ENCODE measurements at places on chromosomes 1 and 21. TPM values are rescaled to one million over a fixed set of nuclear protein-coding genes. Genes with fewer than 3 reads are reported as not detected.

DNA sequence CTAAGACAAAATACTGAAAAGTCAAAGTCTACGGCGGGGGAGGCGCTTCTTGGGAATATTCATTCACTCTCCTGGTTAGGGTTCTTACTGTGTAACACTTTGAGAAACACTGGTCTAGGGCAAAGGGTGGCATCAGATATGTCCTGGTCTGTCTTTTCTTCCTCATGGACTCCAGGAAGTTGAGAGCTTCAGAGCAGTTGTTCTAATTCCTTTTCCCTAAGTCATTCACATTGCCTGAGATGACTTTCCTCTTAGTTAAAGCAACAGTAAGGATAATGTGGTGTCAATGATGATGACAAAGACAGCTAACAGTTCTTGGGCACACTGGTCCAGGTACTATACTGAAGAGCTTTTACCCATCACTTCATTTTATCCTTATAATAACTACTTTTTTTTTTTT, 27.0 kb downstream of the FGGY start:
- no peak overlapping the region for H3K4me3 ChIP-seq
- H3K27ac ChIP-seq: no peak overlapping the region
- no peaks in the 10 kb centered on the region for H3K4me1 ChIP-seq
- no peaks in the 10 kb centered on the region for H3K36me3 ChIP-seq
- H3K27me3 ChIP-seq: no peaks in the 10 kb centered on the region

Gene TMEM63A
- 199 TPM for total RNA-seq

DNA sequence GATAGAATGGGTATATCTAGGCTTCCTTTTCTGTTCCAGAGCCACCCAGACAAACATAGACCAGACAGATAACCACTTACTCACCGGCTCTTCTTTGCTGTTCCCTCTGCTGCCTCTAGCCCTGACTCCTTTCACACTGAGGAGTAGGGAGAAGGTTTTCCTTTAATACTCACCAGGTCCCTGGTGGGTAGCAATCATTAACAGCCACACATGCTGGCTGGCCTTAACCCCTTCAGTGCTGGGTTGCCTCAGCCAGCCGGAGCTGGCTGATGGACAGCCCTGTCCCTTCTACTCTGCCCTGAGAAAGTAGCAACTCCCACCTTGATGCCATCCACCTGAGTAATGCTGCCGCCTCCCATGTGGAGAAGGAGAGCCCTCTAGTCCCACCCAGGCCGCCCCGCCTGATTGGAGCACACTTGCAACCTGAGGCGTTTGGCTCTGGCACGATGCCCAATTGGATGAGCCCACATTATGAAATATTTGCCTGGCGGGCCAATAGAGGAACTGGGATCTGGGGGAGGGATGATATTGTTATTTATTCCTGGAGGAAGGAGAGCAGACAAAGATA, 71.6 kb downstream of the PLEKHA6 start:
- peaks cover 28% of the 10 kb centered on the region for H3K4me1 ChIP-seq
- no peak for DNase-seq
- no peak overlapping the region for H3K4me3 ChIP-seq
- no peaks in the 10 kb centered on the region for H3K36me3 ChIP-seq
- no peak overlapping the region for H3K27ac ChIP-seq

Gene DYNLT5
- not detected for total RNA-seq

DNA sequence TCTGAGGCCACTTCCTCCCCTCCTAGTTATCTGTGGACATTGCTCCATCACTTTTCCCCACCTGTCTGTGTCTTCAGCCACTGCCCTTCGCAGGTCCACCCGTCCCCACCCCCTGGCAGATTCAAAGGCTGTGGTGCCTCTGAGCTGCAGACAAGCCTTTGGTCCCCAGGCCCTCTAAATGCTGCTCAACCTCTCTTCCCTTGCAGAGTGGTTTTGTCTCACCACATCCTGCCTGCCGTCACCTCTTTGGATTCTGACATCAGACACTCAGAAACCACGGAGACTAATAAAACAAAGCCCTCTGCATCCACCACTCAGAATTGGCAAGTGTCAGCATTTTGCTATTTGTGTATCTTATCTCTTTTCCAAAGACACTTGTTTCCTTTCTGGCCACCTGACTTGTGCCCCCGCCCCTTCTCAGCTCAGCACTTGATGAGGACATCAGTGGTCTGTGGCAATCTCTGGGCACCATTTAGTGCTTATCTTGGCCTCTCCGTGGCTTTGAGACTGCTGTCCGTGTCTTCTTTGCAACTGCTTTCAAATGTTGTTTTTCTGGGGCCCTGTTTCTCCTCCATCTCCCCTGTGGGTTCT, 7.7 kb downstream of the CNIH3 start:
- peaks cover 33% of the 10 kb centered on the region for H3K4me1 ChIP-seq
- H3K27ac ChIP-seq: peak overlapping the region; percentile 54
- DNase-seq: peak; percentile 57
- no peaks in the 10 kb centered on the region for H3K36me3 ChIP-seq

GRCh38 chr1:6086358-6086757, 40.7 kb downstream of the KCNAB2 start:
- H3K36me3 ChIP-seq: peaks cover 58% of the 10 kb centered on the region
- no peaks in the 10 kb centered on the region for H3K27me3 ChIP-seq
- no peaks in the 10 kb centered on the region for H3K4me1 ChIP-seq
- no peak for DNase-seq
- H3K27ac ChIP-seq: no peak overlapping the region

- peaks cover 3% of the 10 kb centered on the region for H3K36me3 ChIP-seq
- no peak overlapping the region for H3K4me3 ChIP-seq
- H3K4me1 ChIP-seq: peaks cover 54% of the 10 kb centered on the region
- no peak for DNase-seq
- no peak overlapping the region for H3K27ac ChIP-seq
These were observed 7.5 kb downstream of the DYRK1A start for GRCh38 chr21:37374027-37374426.

DNA sequence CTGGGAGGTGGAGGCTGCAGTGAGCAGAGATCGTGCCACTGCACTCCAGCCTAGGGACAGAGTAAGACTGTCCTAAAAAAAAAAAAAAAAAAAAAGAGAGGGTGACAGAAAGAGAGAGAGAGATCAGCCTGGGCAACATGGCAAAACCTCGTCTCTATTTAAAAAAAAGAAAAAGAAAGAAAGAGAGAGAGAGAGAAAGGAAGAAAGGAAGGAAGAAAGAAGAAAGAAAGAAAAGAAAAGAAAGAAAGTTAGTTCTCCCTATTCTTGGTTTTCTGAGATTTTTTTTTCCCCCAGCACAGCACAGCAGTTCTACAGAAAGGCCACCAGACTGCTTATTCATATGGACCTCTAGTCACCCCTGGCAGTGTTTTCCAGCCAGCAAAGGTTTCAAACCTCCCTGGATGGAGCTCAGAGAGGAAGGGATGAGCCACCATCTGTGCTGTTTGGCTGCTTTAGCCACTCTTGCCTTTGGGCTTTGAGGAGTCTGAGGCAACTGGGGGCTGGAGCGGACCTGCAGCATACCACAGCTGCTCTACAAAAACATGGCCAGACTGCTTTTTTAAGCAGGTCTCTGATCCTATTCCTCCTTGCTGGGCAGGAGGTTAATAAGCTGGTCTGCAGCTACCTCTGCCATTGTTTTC, 10.6 kb downstream of the S100A6 start:
- H3K27me3 ChIP-seq: no peaks in the 10 kb centered on the region
- DNase-seq: peak; percentile 2
- H3K4me3 ChIP-seq: no peak overlapping the region
- H3K36me3 ChIP-seq: no peaks in the 10 kb centered on the region
- H3K4me1 ChIP-seq: no peaks in the 10 kb centered on the region

Gene WNT2B
- 0.33 TPM for total RNA-seq

Gene FAM167B
- total RNA-seq: 0.38 TPM
